ENCODE measurements at places on chromosomes 16 and 17.

GRCh38 chr17:59827721-59828477, 64.8 kb downstream of the TUBD1 start:
- DNase-seq, result no peak

GRCh38 chr17:1865252-1866037, 35.6 kb downstream of the RPA1 start:
- DNase-seq, result peak; percentile 53

GRCh38 chr17:2179615-2180295, 123.8 kb downstream of the SMG6 start:
- DNase-seq, result no peak

DNA sequence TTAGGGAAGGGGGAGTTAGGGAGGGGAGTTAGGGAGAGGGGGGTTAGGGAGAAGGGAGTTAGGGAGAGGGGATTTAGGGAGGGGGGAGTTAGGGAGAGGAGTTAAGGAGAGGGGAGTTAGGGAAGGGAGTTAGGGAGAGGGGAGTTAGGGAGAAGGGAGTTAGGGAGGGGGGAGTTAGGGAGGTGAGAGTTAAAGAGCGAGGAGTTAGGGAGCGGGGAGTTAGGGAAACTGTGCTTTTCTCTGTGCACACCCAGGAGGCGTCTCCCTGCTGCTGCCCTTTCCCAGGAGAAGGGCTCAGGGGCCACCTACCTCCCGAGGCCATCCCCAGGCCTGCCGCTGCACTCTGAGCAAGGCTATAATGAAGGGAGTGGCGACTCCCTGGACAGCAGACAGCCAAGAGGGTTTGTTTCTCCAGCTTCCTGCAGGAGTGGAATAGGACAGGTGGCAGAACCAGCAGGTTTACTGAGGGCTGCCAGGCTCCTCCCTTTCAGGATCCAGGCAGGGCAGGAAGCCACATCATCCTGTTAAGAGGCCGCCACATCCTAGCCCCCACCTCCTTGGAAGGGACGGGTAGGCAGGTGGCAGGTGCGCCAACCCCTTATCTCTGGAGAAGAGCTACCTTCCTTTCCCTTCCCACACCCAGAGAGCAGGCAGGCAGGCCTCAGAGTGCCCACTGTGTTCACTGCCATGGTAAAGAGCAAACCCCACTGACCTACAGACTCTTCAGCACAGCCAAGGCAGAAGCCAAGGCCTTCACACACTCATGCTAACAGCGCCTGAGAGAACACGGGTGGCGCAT, 4.3 kb downstream of the CANT1 start:
- DNase-seq, result no peak

DNA sequence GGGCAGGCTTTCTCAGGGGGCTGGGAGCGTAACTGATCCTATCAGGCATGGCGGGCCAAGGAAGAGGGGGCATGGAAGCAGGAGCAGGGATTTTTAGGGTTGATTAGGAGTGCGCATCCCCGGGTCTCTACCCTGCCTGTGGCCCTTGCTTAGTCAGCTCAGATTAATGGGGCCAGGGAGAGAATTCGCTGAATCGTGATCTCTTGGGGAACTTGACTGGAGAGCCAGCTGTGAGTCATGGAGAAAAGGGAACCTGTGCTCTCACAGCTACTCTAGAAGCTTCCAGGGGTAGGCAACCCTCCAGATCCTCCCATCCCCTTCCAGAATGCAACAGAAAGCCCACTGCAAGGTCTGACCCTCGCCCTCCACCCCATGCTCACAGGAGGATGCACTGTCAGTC, 3.6 kb downstream of the FOXN1 start:
- DNase-seq, result no peak

GRCh38 chr16:22320572-22321339, 23.5 kb downstream of the POLR3E start:
- DNase-seq, result no peak

DNA sequence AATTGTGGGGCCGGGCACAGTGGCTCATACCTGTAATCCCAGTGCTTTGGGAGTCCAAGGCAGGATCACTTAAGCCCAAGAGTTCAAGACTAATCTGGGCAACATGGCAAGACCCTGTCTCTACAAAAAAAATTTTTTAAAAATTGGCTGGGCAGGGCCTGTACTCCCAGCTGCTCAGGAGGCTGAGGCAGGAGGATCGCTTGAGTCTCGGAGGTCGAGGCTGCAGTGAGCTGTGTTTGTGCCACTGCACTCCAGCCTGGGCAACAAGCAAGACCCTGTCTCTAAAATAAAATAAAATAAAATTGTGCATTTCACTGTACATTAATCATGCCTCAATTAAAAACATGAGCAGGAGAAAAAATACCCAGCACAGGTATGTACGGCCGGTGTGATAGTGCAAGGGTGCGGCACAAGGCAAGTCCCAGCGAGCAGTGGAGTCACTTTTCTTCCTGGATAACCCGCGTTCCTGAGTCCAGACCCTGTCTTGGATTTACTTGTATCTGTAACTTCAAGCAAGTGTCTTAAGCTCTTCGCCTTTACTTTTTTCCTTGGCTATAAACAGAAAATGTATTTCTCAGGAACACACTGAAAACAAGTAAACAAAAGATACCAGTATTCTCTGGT, 11.4 kb downstream of the ZDHHC7 start:
- DNase-seq, result no peak

- DNase-seq, result no peak
Observed at GRCh38 chr17:6523809-6524355, 32.5 kb downstream of the PITPNM3 start.

DNA sequence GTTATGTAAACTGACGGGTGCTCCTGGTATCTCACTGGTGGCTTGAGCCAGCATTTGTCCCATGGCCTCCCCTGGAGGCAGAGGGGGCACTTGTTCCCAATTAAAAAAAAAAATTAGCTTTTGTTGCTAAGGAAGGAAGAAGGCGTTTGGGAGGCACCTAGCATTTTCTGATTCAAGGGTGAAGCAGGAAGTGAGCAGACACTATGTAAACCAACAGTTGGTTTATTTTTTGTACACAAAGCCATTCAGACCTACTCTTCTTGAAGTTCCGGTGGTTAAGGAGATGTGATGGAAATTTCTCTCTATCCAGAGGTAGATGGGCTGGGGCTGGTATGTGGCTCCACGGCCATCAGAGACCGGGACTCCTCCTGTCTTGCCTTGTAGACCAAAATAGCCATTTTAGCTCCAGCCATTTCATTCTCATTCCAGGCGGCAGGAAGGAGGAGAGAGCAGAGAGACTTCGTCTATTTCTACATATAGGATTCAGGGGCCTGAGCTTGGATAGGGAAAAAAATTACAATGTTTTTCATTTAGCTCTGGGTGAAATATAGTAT, 103.0 kb downstream of the SNX29 start:
- DNase-seq, result no peak

DNA sequence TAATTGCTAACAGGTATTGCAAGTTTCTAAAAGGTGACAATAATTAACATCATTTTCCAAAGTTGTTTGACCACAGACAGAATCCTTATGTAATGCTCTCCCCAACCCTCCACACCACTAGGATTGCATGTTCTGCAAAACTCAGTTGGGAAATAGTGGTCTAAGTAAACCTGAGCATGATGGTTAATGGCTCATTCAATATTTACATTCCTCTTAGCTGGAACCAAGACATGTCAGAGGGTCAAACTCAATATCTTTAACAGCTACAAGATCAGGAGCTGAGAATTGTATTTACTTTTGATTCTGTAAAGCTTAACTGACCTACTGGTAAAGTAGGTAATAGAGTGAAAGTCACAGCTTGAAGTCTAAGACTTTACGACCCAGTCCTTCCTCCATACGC, 10.2 kb downstream of the MFSD6L start:
- DNase-seq, result no peak

GRCh38 chr16:24324421-24324820, 68.3 kb downstream of the CACNG3 start:
- no peak for DNase-seq

DNA sequence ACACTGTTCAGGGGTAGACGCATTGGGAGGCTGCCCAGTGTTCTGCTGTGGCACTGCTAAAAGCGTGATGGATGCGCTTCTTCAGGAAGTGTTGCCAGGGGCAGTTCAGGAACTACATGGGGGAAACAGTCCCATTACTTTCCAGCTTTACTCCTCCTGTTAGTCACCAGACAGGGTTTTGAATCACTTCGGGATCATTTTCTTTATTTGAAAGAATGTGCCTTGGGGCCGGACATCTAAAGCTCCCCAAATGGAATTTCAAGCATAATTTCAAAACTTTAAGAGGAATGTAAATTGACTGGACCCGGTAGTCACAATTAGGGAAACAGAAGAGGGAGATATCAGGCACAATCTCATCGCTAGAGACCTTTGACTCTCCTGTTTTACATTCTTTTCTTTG, 1.3 kb upstream of the KRTAP2-1 start:
- no peak for DNase-seq

- DNase-seq, result no peak
Observed at GRCh38 chr16:17106243-17106791, 364.4 kb downstream of the XYLT1 start.

DNA sequence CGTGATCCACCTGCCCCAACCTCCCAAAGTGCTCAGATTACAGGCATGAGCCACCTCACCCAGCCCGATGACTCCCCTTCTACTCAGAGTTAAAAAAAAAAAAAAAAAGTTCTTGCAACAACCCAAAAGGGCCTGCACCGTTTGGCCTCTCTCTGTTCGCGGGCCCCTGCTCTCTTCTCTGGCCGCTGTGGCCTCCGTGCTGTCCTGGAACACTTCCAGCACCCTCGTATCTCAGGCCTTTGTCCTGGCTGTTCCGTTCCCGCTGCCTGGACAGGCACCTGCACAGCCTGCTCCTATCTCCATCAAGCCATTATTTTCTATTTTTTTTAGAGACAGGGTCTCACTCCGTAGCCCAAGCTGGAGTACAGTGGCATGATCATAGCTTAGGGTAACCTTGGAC, 10.8 kb downstream of the MYO1C start:
- DNase-seq, result no peak

- DNase-seq, result no peak
Observed at GRCh38 chr17:59899099-59899498, 6.2 kb downstream of the RPS6KB1 start.

- DNase-seq, result no peak
Observed at GRCh38 chr17:26792486-26792885, 501.4 kb upstream of the WSB1 start.

DNA sequence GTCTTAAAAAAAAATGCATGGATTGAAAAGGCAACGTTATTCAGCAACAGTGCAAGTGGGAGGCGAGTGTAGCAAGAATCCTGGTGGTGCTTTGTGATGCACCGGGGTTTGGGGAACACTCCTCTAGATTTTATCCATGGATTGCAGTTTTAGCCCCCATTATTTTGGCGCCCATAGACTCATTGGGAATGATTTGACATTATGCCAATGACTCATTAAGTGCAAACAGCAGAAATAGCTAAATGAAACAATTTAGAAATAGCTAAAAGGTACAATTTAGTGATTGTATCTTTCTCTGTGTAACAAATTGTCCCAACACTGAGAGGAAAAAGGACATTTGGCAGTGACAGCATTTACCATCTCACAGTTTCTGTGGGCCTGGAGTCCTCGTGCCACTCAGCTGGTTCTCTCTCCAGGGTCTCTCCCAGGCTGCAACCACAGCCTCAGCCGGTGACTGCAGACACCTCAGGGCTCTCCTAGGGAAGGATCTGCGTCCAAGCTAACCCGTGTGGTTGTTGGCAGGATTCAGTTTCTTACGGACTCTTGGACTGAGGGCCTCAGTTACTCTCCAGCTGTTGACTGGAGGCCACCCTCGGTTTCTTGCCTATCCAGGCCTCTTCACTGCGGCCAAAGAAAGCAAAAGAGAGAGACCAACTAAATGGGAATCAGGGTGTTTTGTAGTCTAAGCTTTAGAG, 398.7 kb downstream of the SNX29 start:
- no peak for DNase-seq

GRCh38 chr16:58034774-58035173, 9.2 kb downstream of the MMP15 start:
- DNase-seq, result no peak

DNA sequence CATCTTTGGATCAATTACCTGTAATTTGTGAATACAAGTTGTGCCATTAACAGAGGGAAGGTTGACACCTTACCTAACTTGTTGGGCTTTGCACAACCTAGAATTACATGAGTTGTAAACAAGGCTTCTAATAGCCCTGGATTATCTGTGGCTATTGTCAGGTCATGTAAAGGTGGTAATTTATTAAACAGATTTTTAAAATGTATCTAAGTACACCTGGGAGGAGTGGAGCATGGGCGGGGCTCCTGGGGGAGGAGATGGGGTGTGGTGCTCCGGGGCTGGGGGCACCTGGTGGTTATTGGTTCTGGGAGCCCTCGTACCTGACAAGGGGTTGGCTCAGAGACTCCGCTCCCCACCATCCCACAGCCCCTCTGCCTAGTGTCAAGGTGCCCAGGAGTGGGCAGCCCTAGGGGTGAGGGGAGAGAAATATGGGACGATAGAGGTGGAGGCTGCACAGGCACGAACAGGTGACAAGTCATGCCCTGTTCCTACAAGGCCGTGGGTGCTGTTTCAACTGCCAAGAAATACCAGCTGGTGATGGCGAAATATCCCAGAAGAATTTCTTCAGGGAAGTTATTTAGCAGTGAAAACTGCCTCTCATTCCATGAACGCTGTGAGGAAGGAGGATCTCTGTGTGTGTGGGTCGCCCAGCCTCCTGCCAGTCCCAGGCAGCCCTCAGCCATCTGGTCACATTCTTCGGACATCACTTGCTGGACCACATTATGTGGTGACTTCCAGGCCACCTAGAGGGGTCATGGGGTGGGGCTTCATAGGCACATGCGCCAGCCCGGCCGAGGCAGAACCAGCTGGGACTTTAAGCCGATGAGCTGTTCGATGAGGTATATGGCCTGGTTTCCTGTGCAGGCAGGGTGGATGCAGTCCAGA, 55.5 kb upstream of the IRX3 start:
- DNase-seq, result no peak
